NCI-H2081 treated with DMSO at 0.1 percent for 48 hours (cell line): ENCODE measurements at places on chromosomes 4 and X.

- no peak for DNase-seq
Measured at GRCh38 chr4:122906859-122907305, 15.5 kb downstream of the NUDT6 start.

- no peak for DNase-seq
Measured at GRCh38 chr4:2817137-2817536, 24.3 kb downstream of the SH3BP2 start.

- no peak for DNase-seq
Measured at GRCh38 chr4:145939856-145940255, 1.2 kb upstream of the ZNF827 start.

- no peak for DNase-seq
Measured at GRCh38 chr4:87257523-87257922, 37.1 kb upstream of the KLHL8 start.

DNA sequence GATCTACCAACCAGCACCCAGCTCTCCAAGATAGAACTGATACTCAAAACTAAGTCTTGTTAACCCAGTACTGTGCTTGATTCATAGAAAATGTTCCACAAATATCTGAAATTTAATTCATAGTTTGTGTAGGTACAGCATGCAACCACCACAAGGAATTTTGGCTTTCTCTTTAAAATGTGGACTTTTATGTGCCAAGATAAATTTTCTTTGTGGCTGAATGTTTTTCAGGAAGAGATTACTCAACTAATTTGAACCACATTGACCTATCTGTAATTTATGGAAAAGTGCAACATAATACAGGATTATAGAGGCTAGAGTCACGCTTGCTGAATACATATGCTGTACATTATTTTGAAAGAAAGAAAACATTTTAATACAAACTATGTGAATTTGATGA is 730.8 kb downstream of the IL1RAPL1 start:
- no peak for DNase-seq

DNA sequence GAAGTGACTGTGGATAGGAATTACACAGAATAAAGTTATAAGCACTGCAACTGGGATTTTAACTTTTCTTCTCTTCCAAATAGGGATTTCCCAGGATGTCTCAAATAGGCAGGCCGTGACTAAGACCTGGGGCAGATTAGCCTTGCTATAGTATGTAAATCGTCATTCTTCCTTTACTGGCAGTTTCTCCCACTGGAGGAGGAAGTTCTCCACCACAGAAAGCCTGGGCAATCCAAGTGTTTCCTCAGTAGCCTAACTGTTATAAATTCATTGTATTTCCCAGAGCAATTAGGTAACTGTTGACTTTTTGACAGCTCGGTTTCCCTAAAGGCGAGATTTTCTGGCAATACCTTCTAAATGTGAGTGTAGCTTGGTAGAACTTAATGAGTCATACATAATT is at the start of gene TNIP3:
TNIP3 (minus strand) TSS at position 31 of the 400 bp plus-strand sequence. CDS start 196 bp downstream, outside the sequence.
- DNase-seq = no peak

DNA sequence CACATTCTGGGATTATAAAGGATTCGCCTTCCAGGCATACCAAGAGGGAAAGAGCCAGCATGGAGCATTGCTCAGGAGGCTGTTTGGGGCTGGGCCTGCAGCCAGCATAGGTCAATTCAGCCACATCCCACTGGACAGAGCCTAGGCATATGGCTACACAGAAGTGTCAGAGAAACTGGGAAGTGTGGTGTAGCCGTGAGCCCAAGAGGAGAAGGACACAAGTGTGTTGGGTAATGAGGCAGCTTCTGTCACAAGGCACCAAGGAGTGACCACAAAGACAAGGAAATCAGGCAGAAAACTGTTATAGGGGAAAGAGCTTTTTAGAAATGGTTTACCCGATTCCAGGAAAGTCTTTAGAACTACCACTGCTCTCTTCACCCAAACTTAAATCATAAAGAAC is 178.6 kb upstream of the TBL1X start:
- no peak for DNase-seq

DNA sequence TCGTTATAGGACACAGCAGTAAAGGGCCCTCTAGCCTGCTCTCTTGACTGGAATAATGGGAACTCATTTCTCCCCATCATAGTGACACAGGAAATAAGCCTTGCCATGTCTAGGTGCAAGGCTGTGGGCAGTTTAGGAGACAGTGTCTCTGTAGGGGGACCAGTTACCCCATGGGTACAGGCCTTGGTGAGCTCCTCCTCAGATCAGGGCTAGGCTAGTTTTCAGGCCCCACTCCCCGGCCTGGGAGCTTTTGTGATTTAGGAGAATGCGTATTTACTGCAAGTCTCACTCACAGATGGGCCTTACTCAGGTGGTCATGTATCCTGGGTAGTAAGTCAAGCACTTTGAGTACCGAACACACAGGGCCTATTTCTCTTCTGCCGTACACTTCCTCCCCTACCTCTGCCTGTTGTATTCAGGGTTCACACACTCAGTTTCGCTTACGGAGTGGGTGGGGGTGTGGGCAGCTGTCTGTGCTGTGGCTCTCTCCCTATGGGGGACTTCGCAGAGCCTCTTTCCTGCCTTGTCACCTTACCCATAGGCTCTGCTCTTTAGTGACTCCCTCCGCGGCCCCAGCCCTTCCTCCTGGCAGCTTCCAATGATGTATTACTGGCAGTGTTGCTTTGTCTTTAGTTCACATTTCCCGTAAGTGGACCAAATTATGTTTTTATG is 34.2 kb downstream of the FAM193A start:
- no peak for DNase-seq

- no peak for DNase-seq
Measured at GRCh38 chr4:169068423-169068822, 58.4 kb upstream of the CBR4 start.

DNA sequence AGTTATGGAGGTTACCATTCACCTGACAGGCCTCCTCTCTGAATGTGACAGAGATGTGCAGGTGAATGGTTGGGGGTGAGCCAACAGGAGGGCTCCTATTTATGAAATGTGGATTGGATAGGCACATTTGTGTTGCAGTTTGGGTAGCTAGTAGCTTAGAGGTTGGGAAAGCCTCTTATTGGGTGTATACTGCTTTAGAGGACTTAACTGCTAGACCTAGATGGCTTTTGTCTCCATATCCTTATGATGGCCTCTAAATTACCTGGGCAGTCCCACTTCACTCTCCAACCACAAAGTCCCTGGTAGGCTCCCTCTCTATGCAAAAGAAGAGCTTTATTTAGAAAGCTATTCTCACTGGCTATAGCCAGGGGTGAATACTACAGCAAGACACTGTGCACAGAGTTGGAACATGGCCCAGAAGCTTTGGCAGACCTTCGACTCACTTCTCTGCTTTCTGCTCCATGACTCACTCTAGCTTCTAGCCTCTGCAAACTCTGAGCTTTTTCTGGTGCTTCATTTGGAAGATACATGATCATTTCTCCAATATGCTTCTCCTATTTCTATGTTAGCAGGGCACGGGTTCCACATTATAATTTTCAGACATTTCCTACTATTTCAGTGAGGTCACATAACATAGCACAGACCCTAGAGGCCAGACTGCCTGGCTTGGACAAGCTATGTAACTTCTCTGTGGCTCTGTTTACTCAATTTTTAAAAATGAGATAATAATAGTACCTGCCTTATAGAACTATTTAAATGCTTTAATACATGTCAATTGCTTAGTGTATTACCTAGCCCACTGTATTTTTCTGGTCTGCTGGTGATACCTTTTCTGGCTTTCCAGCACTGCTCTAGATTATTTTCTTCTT is 6.0 kb upstream of the VGLL1 start:
- DNase-seq = no peak

GRCh38 chr4:31351695-31352094 is 631.5 kb downstream of the PCDH7 start:
- no peak for DNase-seq

- DNase-seq = no peak
Measured at GRCh38 chr4:99362768-99363167, 10.2 kb upstream of the ADH1C start.

- DNase-seq = no peak
Measured at GRCh38 chr4:173556398-173557131, 26.5 kb upstream of the HAND2 start.

GRCh38 chr4:106314960-106315359 is 1.0 kb downstream of the TBCK start:
- no peak for DNase-seq

DNA sequence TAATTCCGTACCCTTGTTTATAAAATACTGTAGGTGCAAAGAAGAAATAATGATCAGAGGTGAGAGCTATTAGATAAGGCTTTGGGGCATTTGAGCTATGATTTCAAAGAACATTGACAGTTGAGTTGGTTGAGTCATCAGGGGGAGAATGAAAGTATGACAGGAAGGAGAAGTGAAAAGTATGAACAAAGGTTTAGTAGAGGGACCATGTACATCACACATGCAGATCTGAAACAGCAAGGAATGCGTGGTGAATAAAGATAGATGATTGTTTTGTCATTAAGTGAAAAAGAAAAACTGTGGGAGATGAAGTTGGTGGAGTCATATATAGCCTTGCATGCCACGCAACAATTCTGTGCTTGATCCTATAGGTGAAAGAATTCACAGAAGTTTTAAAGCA is 163.1 kb downstream of the ARAP2 start:
- DNase-seq = no peak

- no peak for DNase-seq
Measured at GRCh38 chrX:152902502-152902820, 4.6 kb downstream of the ZNF185 start.

- DNase-seq = no peak
Measured at GRCh38 chr4:27049239-27049829, 188.7 kb downstream of the STIM2 start.

DNA sequence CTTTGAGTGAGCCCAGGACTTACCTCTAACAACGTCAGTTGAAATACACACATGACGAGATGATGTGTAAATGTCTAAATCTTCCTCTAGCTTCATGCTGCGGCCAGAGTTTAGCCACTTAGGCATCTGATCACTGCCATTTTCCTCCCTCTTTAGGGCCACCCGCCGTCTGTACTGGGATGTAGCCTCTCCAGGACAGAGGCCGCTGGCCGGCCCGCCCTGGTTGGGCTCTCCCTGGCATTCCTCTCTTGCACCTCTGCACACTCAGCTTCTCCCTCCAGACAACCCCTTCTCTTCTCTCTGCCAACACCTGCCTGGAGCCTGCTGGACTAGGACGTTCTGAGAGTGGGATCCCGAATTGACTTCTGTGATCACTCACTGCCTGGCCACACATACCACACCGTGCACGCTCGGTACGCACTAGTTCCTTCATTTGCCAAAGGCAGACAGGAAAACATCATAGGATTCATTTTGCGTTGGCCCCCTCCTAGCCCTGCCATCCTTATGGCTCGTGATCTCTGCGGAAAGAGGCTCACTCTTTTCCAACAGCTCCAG is 33.6 kb downstream of the RNF212 start:
- DNase-seq = no peak

DNA sequence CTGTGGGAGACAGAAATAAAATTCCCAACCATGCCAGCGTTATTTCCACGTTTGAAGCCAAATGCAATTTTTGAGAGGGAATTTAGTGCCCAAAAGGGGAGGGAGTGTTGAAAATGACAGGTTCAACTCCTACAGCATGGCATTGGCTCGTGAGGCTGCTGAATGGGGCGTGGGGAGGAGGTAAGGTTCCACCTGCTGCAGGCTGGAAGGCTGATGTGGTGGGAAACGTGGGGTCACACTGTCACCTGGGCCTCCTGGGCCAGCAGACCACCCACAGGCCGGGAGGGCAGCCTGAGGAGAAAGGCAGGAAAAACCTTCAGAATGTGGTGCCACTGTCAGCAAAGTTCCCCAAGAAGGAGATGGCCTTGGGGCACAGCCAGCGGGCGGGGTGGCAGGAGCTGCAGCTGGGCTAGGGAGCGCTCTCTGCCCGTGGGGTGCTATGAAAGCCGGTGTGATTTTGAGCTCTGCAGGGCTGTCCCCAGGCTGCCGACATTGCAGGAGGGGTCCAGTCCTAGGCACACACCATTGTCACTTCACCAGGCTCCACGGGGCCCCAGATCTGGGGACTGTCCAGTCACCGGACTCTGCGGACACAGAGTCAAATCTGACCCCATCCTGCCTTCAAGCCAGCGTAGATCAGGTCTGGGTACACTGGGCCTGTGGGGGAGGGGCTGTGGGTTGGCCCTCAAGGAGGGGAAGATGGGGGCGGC is 19.6 kb downstream of the MSANTD1 start:
- DNase-seq = no peak

GRCh38 chrX:43002526-43003203 is 224.7 kb upstream of the PPP1R2C start:
- no peak for DNase-seq

DNA sequence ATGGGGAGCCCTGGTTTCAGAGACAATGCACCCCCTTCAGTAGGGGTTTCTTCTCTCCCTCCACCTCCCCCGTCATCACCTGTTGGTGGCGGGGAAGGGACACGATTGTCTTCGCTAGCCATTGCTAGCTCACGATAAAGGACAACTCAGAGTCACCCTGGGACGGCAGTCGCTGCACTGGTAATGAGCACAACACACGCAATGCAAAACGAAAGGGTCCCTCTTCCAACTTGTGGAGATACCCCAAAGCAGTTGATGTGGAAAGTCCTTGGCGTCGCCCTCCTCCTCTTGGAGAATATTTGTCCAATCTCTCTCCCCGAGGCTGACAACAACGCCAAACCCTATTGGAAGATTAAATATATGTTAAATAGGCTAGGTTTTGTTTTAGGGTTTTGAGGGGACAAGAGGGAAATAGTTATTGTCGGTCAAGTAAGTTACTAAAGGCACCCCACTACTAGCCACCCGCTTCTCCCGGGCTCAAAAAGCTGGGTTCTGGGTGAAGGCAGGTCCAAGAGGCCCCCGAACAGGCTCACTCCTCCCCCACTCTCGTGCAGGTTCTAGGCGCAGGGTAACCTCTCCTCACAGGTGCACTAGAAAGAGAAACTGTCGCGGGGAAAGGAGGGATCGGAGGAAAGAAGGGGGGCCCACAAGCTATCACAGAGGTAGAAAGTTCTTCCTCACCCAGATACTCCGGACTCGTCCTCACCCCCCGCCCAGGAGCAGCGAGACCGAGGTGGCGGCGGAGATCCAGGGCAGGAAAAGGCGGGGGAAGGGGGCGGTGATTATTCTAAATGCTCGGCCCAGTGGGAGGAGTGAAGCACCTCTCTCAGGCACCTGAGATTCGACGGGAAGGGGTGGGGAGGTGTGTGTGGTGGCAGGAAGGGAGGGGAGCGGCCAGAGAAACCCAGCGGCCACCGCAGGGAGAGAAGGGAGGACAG is at the start of gene LRBA:
LRBA (minus strand) TSS at position 764 of the 938 bp plus-strand sequence; CDS start at position 122, 642 bp downstream.
- peak; percentile 15 for DNase-seq

DNA sequence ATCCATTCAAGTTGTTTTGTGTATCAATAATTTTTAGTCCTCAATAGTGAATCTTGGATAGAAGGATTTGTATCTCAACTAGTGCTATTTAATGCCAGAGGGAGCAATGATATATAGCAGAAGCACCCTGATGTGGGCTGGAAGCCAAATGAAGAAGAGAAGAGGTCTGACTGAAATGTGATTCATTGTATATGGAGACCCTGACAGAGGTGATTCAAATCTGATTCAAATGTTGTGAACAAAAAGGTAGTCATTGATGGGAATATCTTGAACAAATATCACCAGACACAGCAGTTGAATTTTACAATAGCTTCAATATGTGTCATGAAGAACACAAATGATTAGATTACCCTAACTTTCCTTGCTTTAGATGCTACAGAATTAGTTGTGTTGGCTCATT is 27.5 kb upstream of the SULT1B1 start:
- DNase-seq = no peak
